ENCODE measurements at places on chromosomes 4 and X.

DNA sequence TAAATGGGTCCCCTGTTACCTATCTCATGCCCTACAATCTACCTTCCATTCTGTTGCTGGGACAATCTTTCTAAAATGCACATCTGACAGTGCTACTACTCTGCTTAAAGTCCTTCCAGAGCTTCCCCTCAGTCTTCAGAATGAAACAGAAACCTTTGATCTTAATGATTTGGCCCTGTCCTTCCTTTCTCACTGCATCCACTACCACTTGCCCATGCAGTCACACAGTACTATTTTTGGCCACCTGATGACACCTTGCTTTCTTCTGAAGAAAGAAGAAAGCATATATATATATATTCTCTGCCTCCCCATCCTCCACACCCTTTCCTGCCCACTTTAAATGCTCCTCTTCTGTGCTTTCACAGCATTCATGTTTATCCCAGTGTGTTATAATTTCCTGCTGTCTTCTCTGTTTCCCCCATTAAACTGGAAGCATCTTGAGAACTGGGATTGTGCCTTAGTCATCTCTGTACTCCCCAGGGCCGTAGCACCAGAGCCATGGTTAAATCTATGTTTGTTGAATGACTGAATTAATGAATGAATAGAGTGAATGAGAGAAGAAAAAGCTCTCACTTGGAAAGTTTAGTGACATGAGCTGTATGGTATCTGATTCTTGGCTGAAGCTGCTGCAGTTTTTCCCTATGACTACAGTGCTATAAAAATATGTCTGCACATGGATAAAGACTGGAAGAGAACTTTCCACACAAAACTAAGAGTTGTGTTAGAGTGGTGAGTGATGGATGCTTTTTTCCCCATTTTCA is 56.2 kb downstream of the RTL9 start:
- no peak for DNase-seq

- DNase-seq: peak; percentile 70
These were observed 1.9 kb downstream of the UBE2D3 start for GRCh38 chr4:102825261-102826091.

GRCh38 chr4:2042947-2043395 is 16.2 kb upstream of the NAT8L start:
- DNase-seq: no peak

- no peak for DNase-seq
These were observed 7.1 kb downstream of the RASSF6 start for GRCh38 chr4:73613130-73613529.

GRCh38 chr4:28176942-28177341 is 1316.3 kb downstream of the STIM2 start:
- no peak for DNase-seq

DNA sequence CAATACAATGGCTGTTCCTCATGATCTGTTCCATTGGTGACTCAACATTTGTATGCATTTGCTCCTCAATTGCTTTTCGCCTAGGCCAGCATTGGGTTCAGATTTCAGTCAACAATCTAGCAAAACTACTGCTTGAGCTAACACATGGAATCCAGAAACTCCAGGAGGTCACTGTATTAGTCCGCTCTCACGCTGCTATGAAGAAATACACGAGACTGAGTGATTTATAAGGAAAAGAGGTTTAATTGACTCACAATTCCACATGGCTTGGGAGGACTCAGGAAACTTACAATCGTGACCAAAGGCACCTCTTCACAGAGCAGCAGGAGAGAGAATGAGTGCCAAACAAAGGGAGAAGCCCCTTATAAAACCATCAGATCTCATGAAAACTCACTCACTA is 67.1 kb downstream of the RXFP1 start:
- DNase-seq: no peak

DNA sequence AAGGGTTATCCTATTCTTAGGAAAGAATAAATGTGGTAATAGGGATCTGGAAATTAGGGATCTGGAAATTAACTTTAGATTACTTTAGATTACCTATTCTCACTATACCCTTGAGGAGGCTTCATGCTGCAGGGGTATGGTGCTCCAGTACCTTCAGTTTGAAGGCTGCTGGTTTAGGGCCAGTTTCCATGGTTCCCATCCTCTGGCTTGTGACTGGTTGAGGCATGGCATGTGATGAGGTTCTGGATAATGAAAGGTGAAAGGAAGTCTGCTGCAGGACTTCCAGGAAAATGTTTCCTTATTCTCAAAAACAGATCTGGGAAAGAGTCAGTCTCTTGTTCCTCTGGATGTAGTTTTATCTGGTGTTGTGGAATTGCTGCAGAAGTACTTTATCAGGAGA is 25.9 kb downstream of the FRAS1 start:
- no peak for DNase-seq

DNA sequence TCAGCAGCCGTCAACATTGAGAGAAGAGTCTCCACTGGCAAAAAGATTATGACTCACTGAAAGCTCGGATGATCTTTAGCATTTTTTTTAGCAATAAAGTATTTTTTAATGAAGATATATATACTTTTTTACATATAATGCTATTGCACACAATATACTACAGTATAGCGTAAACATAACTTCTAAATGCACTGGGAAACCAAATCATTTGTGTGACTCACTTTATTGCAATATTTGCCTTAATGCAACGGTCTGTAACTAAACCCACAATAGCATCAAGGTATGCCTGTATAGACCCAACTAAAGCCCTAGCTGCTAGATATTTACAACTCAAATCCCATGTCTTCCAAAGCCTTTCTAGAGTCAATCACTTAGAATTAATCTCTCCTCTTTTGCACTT is 52.3 kb upstream of the EDNRA start:
- no peak for DNase-seq

- no peak for DNase-seq
These were observed 231.5 kb downstream of the UNC5C start for GRCh38 chr4:95317085-95317793.

DNA sequence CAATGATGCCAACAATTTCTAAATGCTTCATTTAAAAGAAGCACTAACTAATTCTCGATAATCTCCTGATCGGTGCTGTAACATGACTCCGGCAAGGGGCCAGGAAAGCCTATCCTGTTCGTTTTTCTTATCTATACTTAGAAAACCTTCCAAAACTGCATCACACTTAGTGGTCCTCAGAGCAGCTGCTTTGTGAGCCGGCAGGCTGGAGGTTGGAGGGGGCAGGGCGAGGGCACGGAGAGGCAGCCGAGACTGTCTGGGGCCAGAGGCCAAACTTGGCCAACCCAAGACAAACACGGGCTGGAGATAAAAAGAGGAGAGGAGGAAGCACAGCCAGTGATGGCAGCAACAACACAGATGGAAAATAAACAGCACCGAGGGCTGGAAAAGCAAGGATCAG is 455.7 kb downstream of the BCOR start:
- no peak for DNase-seq

DNA sequence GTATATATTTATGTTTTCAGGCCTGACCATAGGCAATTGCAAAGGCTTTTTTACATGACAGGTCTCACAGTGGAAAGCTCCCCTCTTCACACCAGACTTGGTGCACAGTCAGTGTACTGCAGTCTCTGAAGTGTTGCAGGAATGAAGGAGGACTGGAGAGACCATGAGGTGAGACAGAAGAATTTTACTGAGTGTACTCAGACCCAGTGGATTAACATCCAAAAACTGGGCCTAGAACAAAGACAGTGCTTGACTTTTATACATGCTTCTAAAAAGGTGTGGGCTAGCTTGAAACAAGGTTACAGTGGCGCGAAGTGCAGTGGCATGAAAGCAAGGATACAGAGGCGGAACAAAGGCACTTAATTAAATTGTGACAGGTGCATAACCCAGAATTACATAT is 822.9 kb downstream of the RAPGEF2 start:
- DNase-seq: no peak

GRCh38 chr4:57162499-57163019 is 52.4 kb upstream of the IGFBP7 start:
- no peak for DNase-seq

DNA sequence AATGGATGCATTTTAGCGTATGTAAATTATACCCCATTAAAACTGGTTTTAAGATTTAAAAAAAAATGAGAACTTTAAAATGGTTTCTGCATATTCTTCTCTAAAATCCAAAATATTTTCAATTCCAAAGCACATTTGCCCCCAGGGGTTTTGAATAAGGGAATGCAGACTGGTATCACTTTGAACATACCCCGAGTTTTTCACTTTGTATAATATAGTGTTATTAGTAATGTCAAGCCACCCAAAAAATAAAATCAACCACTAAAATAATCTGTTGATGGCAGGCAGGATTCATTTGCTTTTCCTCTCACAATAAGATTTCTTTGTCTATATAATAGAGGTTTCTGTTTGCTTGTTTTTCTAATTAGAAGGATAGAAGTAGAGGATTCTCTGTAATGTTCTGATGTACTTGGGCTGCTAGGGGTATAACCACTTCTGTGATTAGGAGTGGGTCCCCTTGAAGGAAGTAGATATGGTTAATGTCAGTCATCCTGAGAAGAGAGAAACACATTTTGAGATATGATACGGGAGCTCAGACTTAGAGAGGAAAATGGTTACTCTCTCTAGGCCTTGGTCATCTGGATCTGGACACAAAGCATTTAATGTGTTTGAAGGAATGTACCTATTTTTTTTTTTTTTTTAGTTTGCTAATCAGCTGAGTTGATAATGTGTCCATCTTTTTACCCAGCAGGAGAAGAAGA is 9.3 kb upstream of the LIN54 start:
- DNase-seq: no peak

- DNase-seq: no peak
These were observed 2.4 kb upstream of the PRRG3 start for GRCh38 chrX:151692825-151693224.

GRCh38 chr4:5460106-5460801 is 248.1 kb downstream of the EVC2 start:
- DNase-seq: no peak

- no peak for DNase-seq
These were observed 1951.0 kb upstream of the ADGRL3 start for GRCh38 chr4:59249110-59249509.

DNA sequence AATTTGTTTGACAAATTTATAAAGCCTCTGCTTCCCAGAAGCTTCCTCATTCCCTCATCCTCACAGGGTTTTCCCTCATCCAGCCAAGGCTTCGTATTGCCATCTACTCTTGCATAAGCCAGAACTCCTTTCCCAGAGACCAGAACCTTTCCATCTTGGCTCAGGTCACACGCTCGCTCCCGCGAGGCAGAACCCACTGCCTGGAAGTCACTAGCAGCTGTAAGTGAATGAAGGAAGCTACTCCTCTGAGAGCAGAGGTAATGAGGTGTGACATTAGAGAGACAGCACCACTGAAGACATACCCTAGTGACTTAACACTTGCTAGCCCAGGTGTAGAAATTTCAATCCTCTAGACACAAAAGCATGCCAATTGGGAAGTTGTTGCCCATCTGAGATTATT is 52.5 kb downstream of the LHFPL1 start:
- DNase-seq: no peak

- no peak for DNase-seq
These were observed 198.6 kb downstream of the MAGEB5 start for GRCh38 chrX:26414534-26414933.

GRCh38 chrX:81301877-81302276 is 100.0 kb downstream of the SH3BGRL start:
- no peak for DNase-seq

GRCh38 chr4:164379694-164380093 is 374.2 kb upstream of the SMIM31 start:
- no peak for DNase-seq

DNA sequence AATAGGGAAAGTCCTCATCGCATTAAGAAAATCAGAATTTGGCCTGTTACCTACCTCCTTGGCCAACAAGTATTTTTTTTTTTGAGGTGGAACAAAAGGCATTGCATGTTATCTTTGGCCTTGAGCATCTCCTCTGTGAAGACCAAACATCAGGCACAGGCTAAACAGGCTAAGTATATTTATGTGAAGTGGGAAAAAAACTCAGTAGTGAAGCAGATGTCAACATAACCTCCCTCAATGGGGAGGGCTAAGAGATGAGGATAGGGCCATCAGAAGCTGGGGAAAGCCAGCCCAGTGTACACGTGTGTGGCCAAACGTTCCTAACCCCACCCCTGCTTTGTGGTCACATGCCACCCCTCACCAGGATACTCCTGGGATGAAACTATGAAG is 102.5 kb downstream of the FNIP2 start:
- no peak for DNase-seq

- DNase-seq: no peak
These were observed 61.5 kb upstream of the EXOC1L start for GRCh38 chr4:55758066-55758465.
